Spinal cord (tissue), 10 donors: ENCODE measurements at places on chromosomes 7 and 10.
A peak's percentile ranks its signal among the peaks of the same experiment; 100 is the strongest.

DNA sequence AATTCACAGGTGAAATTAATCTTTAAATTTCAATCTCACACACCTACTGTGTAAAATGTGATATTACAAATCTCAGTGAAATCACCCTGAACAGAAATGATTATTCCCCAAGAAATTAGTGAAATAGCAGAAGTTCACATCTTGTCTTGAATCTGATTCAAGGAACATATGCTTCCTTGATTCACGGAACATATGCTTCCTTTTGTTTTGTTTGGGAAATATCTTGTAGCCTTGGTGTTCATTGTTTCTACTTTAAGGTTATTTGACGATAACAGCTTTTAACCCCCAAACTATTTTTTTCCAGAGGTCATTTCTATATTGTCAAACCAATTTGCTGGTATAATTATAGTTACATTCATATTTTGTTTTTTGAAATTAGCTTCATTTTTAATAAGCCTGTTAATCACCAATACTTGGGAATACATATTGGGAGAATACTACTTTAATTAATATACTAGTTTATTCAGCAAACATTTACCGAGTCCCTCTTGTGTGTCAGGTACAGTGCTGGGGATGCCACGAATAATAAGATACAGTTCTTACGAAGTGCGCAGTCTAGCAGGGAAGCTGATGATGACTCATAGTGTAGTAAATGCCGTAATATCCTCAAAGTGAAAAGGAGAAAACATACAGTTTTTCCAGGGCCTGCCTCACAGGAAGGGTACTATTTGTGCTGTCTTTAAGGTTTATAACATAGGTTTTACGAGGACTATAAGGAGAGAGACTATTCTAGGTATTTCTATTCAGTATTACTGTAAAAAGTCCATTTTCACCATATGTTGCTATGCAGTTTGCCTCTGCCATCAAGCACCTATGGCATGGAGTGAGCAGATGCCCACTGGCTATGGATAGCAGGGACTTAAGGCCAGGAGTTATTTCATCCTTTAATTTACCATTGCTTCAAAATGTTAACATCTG lies 32.5 kb downstream of the PRKAR2B start:
- H3K4me3 ChIP-seq = no peak overlapping the region
- H3K27ac ChIP-seq = no peak overlapping the region
- no peaks in the 10 kb centered on the region for H3K27me3 ChIP-seq
- peaks cover 3% of the 10 kb centered on the region for H3K4me1 ChIP-seq
- no peak for DNase-seq

- H3K36me3 ChIP-seq = no peaks in the 10 kb centered on the region
- no peak overlapping the region for H3K27ac ChIP-seq
- peaks cover under 1% of the 10 kb centered on the region for H3K27me3 ChIP-seq
- no peak overlapping the region for H3K4me3 ChIP-seq
- no peak for DNase-seq
- H3K4me1 ChIP-seq = peaks cover 2% of the 10 kb centered on the region
Measured at GRCh38 chr10:75929630-75930161, 498.3 kb downstream of the LRMDA start.

DNA sequence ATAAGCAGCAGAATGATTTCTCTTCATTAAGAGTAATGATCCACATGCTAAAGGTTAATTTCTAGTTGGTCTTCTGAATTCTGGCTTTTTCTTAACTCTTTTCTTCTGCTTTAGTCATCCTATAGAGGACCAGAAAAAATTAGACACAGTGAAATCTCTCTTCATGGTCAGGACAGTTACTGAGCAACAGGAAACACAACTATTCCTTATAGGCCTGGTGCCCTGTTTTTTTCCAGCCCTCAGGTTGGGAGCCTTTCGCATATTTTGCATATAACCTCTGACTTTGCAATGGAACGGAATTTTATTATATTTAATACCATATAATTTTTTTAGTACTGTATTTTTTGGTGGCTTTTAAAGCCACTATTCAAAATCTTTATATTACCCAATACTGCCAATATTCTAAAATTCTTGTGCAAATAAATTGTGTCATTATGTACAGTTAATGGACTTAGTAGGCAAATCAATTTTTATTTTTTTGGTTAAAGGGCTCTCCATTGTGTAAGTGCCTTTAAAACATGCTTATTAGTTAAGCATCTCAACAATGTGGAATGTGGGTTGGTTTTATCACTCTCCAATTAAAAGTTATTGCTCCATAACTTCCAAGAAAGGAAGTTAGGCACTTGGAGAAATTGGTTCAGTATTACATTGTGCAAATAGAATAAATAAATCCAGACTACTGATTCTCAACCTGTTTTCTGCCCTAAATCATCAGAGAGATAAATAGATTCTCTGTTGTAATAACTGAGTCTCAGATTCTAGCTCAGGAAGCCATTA lies 22.5 kb downstream of the ARL4A start:
- H3K27me3 ChIP-seq = no peaks in the 10 kb centered on the region
- H3K36me3 ChIP-seq = no peaks in the 10 kb centered on the region
- no peak overlapping the region for H3K4me3 ChIP-seq
- H3K4me1 ChIP-seq = peaks cover 3% of the 10 kb centered on the region
- no peak overlapping the region for H3K27ac ChIP-seq

DNA sequence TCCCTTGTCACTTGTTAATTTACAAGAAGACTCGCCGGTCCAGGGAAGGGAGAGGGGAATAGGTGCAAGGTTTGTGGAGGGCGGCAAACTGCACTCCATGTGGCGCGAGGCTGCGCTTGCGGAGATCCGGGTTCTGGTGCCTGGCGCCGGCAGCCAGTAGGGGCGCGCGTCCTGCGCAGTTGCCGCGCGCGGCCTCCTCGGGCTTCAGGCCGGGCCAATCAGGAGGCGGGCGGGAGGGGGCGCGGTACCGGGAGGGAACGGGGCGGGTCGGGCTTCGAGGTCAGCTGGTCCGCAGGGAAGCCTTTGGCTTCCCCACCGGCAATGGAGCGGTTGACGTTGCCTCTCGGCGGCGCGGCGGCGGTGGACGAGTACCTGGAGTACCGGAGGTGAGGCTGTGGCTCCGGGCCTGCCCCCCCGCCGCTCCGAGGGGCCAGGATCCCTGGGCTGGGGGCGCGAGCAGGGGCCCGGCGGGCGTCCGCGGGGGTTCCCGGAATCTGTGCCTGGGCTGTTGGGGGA lies at the start of gene FAM221A:
Gene FAM221A (plus strand): TSS at position 302 of the 516 bp plus-strand sequence. CDS start 20 bp downstream, at position 322.
- peak; percentile 62 for DNase-seq
- no peaks in the 10 kb centered on the region for H3K27me3 ChIP-seq
- H3K4me3 ChIP-seq = peak within 1 kb of the TSS; percentile 85
- peak within 1 kb of the TSS; percentile 64 for H3K27ac ChIP-seq
- H3K36me3 ChIP-seq = peaks cover 6% of the 10 kb centered on the region
- peaks cover 12% of the 10 kb centered on the region for H3K4me1 ChIP-seq

DNA sequence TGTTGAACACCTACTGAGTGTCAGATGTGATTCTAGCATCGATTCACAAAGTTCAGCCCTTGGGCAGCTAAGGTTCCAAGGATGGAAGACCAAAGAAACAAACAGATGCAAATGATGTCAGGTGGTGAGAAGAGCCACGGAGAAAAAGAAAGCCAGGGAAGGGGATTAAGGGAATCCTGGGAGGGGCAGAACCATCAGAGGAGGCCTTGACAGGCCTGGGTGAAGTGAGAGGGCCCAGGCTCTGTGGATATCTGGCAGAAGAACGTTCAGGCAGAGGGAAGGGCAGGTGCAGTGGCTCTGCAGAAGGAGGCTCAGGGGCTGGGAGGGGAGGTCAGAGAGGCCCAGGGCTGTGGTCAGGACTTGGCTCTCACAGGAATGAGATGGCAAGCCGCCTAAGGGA lies 90.4 kb downstream of the C10orf105 start:
- H3K27me3 ChIP-seq = no peaks in the 10 kb centered on the region
- H3K4me1 ChIP-seq = peaks cover 28% of the 10 kb centered on the region
- H3K4me3 ChIP-seq = no peak overlapping the region
- H3K36me3 ChIP-seq = no peaks in the 10 kb centered on the region
- DNase-seq = no peak

- H3K4me3 ChIP-seq = no peak overlapping the region
- no peak for DNase-seq
- no peak overlapping the region for H3K27ac ChIP-seq
- H3K36me3 ChIP-seq = no peaks in the 10 kb centered on the region
Measured at GRCh38 chr10:103545771-103546281, 52.3 kb downstream of the NEURL1 start.

- H3K4me1 ChIP-seq = no peaks in the 10 kb centered on the region
- no peak overlapping the region for H3K4me3 ChIP-seq
- H3K36me3 ChIP-seq = no peaks in the 10 kb centered on the region
- H3K27ac ChIP-seq = no peak overlapping the region
- no peaks in the 10 kb centered on the region for H3K27me3 ChIP-seq
- no peak for DNase-seq
Measured at GRCh38 chr7:30331338-30331737, 46.9 kb downstream of the ZNRF2 start.

DNA sequence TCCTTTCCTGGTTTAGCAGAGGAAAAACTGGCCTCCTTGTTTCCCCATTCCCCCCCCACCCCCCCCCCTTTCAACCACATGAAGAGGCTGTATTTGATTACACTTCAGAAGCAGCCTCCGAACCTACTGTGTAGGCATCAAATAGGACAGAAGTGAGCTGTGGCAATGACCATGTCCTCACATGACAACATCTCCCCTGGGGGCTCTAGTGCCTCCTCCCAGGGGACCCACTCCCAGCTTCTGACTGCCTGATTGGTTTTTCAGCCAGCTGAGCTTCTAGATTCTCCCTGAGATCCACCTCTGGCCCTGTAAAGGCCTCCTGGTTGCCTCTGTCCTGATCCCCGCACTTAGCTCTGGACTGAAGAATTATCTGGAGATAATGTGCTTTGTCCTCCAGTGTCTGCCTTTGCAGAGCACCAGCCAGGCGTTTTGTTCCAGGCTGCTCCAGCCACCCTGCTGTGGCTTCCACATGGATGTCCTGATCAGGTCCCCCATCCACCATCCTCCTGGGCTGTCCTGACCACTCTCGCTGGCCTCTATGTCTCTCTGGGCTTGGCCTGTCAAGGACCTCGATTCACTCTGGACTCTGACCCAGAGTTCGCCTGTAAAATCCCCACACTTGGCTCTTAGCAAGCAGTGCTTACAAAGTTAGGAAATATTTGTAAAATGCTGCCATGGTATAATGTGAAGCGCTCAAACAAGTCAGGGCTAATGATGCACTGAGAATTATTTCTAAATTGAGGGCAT lies 42.4 kb upstream of the TOMM7 start:
- DNase-seq = no peak
- no peak overlapping the region for H3K27ac ChIP-seq
- H3K36me3 ChIP-seq = no peaks in the 10 kb centered on the region
- H3K4me1 ChIP-seq = no peaks in the 10 kb centered on the region

- H3K4me3 ChIP-seq = no peak overlapping the region
- peaks cover 8% of the 10 kb centered on the region for H3K36me3 ChIP-seq
- no peak overlapping the region for H3K27ac ChIP-seq
- H3K27me3 ChIP-seq = no peaks in the 10 kb centered on the region
- no peaks in the 10 kb centered on the region for H3K4me1 ChIP-seq
Measured at GRCh38 chr7:86788948-86789347, 145.2 kb downstream of the GRM3 start.

DNA sequence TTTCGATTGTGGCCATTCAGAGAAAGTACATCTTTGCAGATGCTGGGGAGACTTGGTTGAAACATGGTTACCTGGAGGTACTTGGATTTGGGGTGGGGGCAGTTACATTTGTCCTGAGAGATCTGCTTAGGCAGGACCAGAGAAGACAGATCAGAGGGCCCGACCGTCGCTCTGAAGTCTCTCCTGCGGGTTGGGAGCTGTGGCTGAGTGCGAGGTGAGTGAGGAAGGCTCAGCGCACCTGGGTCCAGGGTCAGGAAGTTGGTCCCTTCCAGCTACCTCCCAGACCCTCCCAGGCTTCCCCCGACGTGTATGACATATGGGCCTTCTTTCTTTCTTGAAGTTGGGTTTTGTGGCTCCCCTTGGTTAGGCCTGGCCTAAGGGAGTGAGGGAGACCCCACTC lies 56.3 kb downstream of the LHPP start:
- no peaks in the 10 kb centered on the region for H3K27me3 ChIP-seq
- no peak for DNase-seq
- H3K27ac ChIP-seq = no peak overlapping the region
- H3K4me1 ChIP-seq = peaks cover 47% of the 10 kb centered on the region
- H3K36me3 ChIP-seq = peaks cover 21% of the 10 kb centered on the region
- H3K4me3 ChIP-seq = no peak overlapping the region

DNA sequence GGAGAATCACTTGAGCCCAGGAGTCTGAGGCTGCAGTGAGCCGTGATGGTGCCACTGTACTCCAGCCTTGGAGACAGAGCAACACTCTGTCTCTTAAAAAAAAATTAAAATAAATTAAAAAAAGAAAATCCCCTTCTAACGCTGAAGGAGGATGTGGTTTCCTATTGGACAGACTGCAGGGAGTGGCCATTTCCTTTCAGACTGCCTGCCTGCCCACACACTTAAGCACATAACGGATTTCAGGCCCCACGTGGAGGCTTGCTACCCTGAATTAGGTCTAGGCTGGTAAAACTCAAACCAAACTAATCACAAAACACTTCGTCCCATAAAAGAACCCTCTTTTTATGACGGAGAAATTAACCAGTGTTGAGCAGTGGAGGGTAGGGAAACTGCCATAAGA lies 34.0 kb downstream of the GATA3 start:
- no peak for DNase-seq
- H3K4me1 ChIP-seq = no peaks in the 10 kb centered on the region
- H3K36me3 ChIP-seq = no peaks in the 10 kb centered on the region
- no peak overlapping the region for H3K4me3 ChIP-seq
- no peaks in the 10 kb centered on the region for H3K27me3 ChIP-seq
- H3K27ac ChIP-seq = no peak overlapping the region

- H3K36me3 ChIP-seq = no peaks in the 10 kb centered on the region
- H3K4me3 ChIP-seq = peak overlapping the region; percentile 60
- H3K27ac ChIP-seq = peak overlapping the region; percentile 84
- no peaks in the 10 kb centered on the region for H3K27me3 ChIP-seq
Measured at GRCh38 chr10:24951201-24952142, 934 bp downstream of the PRTFDC1 start.

- no peak overlapping the region for H3K4me3 ChIP-seq
- H3K4me1 ChIP-seq = peaks cover 18% of the 10 kb centered on the region
- no peaks in the 10 kb centered on the region for H3K36me3 ChIP-seq
- no peak for DNase-seq
Measured at GRCh38 chr10:119689016-119689580, 36.8 kb upstream of the INPP5F start.

- DNase-seq = no peak
- no peak overlapping the region for H3K27ac ChIP-seq
- no peak overlapping the region for H3K4me3 ChIP-seq
Measured at GRCh38 chr10:3141351-3142005, 31.1 kb downstream of the PITRM1 start.

- no peak overlapping the region for H3K27ac ChIP-seq
- no peaks in the 10 kb centered on the region for H3K27me3 ChIP-seq
- no peak overlapping the region for H3K4me3 ChIP-seq
Measured at GRCh38 chr10:108894402-108895301, 1028.7 kb downstream of the XPNPEP1 start.

GRCh38 chr10:36888925-36889573 lies 236.3 kb upstream of the ANKRD30A start:
- no peak for DNase-seq
- no peak overlapping the region for H3K27ac ChIP-seq
- no peak overlapping the region for H3K4me3 ChIP-seq
- no peaks in the 10 kb centered on the region for H3K27me3 ChIP-seq
- no peaks in the 10 kb centered on the region for H3K36me3 ChIP-seq
- no peaks in the 10 kb centered on the region for H3K4me1 ChIP-seq

GRCh38 chr7:37993060-37993501 lies 72.6 kb downstream of the EPDR1 start:
- H3K4me1 ChIP-seq = no peaks in the 10 kb centered on the region
- H3K27me3 ChIP-seq = no peaks in the 10 kb centered on the region
- H3K36me3 ChIP-seq = no peaks in the 10 kb centered on the region
- no peak for DNase-seq
